Sigmoid colon (tissue), 7 donors: ENCODE measurements at places on chromosomes 12 and 14. TPM values are rescaled to one million over a fixed set of nuclear protein-coding genes. Genes with fewer than 3 reads are reported as not detected.
A peak's percentile ranks its signal among the peaks of the same experiment; 100 is the strongest.

SLC5A8 gene
- not detected for total RNA-seq

TDRD9 gene
- 4.6 TPM for total RNA-seq

CDKL1 gene
- 59.0 TPM for total RNA-seq

RNFT2 gene
- 1.1 TPM for total RNA-seq

DPF3 gene
- 0.28 TPM for total RNA-seq

ACOT6 gene
- total RNA-seq = not detected

TAS2R42 gene
- not detected for total RNA-seq

IL31 gene
- total RNA-seq = not detected

ADAM20 gene
- total RNA-seq = 1.4 TPM

KCNC2 gene
- total RNA-seq = 0.71 TPM

ESR2 gene
- total RNA-seq = 0.16 TPM

PRB2 gene
- not detected for total RNA-seq

DNA sequence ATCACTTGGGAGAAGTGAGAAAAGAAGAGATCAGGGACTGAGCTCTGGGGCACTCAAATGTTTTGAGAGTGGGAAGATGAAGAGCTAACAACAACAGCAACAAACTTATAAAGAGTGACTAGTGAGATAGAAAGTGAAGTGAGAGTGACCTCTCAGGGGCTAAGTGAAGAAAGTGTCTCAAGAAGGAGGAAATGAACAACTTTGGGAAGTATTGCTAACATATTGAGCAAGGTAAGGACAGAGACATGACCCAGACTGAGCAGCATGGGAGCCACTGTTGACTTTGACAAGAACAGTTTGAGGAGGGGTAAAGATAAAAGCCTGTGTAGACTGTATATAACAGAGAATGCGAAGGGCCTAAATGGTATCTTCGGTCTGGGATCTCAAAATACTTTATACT, 155.1 kb upstream of the BTG1 start:
- DNase-seq = no peak
- no peaks in the 10 kb centered on the region for H3K36me3 ChIP-seq

DNA sequence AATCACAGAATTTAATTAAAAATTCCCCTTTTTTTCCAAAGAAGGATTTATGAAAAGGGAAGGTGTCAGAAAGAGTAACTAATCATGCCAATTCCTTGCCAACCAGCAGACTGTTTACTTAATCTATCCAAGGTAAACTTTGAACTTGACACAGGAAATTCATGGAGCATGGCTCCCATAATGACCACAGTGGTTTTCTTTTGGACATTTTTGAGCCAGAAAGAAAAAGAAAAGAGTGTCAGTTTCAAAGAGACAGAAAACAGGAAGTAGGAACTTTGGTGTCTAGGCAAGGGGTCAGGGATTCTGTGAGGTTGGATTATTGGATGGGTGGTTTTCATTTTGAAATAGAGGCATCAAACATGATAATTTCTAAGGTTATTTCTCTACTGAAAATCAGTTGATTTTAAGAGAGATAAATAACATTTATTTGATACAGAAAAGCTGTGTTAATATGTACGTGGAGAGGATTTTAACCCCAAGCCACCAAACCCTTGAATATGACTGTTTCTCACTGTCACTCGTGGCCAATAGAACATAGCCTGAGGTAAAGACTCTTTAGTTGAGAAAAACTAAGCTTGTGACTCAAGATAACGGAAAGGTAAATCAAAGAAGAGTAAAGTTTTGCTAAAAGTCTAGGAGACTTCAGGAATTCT, 196.1 kb downstream of the TTC6 start:
- H3K27me3 ChIP-seq = no peaks in the 10 kb centered on the region
- H3K4me1 ChIP-seq = no peaks in the 10 kb centered on the region
- no peak for DNase-seq
- no peak overlapping the region for H3K4me3 ChIP-seq

- H3K36me3 ChIP-seq = no peaks in the 10 kb centered on the region
- DNase-seq = no peak
- no peak overlapping the region for H3K27ac ChIP-seq
Measured at GRCh38 chr14:35355981-35356841, 48.3 kb downstream of the NFKBIA start.

DNA sequence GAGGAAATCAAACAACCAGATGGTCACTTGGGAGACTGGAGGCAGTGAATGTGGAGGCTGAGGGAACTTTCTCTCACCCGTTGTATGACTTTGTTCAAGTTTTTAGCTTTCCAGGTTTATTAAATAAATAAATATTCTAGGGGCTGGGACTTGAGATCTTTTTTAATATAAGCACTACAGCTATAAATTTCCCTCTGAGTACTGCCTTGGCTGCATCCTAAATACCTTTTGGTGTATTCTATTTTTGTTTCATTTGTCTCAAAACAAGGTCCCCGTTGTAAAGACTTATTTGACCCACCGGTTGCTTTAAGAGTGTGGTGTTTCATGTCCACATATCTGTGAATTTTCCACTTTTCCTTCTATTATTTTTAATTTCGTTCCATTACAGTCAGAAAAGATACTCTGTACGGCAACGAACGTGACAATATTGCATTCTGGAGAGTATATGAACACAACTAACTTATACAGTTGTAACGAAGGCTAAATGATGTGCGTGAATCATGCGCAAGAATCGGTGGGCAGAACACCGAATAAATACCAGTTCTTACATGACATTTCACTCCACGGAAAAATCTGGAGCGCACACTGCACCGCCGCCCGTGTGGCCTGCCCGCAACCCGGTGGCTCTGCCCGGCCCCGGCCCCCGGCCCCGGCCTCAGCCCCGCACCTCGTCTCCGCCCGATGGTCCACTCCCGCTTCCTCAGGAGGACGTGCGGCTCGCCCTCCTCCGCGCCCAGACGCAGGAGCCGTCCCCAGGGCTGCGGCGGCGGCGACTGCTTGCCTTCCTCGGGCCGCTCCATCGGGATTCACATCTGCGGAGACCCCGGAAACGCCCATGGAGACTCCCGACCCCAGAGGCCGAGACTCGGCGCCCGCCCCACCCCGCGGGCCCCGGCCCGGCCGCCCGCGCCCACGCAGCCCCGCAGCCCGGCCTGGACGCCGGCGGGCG, 602 bp downstream of the CHFR start:
- no peaks in the 10 kb centered on the region for H3K36me3 ChIP-seq
- peak; percentile 70 for DNase-seq
- no peaks in the 10 kb centered on the region for H3K27me3 ChIP-seq
- H3K4me3 ChIP-seq = peak overlapping the region; percentile 91
- no peaks in the 10 kb centered on the region for H3K4me1 ChIP-seq

GRCh38 chr14:86481104-86481503, 951.2 kb downstream of the FLRT2 start:
- no peaks in the 10 kb centered on the region for H3K36me3 ChIP-seq
- no peaks in the 10 kb centered on the region for H3K27me3 ChIP-seq
- no peaks in the 10 kb centered on the region for H3K4me1 ChIP-seq
- no peak for DNase-seq
- H3K27ac ChIP-seq = no peak overlapping the region

GRCh38 chr12:94048757-94049156, 99.6 kb upstream of the PLXNC1 start:
- H3K4me3 ChIP-seq = no peak overlapping the region
- peaks cover 22% of the 10 kb centered on the region for H3K4me1 ChIP-seq
- no peaks in the 10 kb centered on the region for H3K36me3 ChIP-seq
- no peak overlapping the region for H3K27ac ChIP-seq
- no peaks in the 10 kb centered on the region for H3K27me3 ChIP-seq
- DNase-seq = no peak

GRCh38 chr12:106249411-106250135, 1.8 kb upstream of the CKAP4 start:
- no peaks in the 10 kb centered on the region for H3K36me3 ChIP-seq
- no peak overlapping the region for H3K4me3 ChIP-seq
- peaks cover 30% of the 10 kb centered on the region for H3K4me1 ChIP-seq

DNA sequence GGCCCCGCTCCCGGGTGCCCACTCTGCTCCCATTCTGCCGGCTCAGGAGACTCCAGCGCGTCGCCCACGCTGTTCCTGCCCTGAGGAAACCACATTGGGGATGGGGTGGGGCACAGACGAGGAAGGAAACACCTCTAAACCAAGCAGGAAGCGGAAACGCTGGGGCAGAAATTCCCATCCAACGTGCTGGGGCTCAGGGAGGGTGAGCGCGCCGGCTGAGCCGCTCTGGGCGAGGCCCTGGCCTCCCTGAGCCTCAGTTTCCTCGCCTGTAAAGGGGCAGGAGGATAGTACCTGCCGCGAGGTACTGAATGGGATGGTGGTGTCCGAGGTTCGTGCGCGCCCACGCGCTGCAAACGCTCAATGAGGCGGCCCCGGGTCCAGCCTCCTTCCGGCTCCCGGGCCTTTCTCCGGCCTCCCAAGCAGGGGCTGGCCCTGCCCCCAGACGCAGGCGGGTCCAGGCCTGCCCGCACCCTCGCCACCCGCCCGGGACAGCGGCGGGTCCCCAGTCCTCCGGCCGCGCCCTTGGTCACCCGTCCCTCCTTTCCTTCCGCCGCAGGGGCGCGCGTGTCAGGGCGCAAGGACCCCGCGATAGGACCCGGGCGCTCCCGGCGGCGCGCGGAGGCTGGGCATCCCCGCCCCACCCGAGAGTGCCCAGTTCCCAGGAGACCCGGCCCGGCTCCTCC, 673 bp downstream of the BEGAIN start:
- peaks cover 9% of the 10 kb centered on the region for H3K4me1 ChIP-seq
- DNase-seq = peak; percentile 54
- H3K27ac ChIP-seq = no peak overlapping the region
- H3K27me3 ChIP-seq = peaks cover 52% of the 10 kb centered on the region
- H3K4me3 ChIP-seq = peak overlapping the region; percentile 44
- H3K36me3 ChIP-seq = no peaks in the 10 kb centered on the region

GRCh38 chr14:60175255-60175902, 10.2 kb upstream of the DHRS7 start:
- DNase-seq = no peak
- no peaks in the 10 kb centered on the region for H3K27me3 ChIP-seq
- no peaks in the 10 kb centered on the region for H3K36me3 ChIP-seq
- H3K4me1 ChIP-seq = no peaks in the 10 kb centered on the region
- H3K4me3 ChIP-seq = no peak overlapping the region

DNA sequence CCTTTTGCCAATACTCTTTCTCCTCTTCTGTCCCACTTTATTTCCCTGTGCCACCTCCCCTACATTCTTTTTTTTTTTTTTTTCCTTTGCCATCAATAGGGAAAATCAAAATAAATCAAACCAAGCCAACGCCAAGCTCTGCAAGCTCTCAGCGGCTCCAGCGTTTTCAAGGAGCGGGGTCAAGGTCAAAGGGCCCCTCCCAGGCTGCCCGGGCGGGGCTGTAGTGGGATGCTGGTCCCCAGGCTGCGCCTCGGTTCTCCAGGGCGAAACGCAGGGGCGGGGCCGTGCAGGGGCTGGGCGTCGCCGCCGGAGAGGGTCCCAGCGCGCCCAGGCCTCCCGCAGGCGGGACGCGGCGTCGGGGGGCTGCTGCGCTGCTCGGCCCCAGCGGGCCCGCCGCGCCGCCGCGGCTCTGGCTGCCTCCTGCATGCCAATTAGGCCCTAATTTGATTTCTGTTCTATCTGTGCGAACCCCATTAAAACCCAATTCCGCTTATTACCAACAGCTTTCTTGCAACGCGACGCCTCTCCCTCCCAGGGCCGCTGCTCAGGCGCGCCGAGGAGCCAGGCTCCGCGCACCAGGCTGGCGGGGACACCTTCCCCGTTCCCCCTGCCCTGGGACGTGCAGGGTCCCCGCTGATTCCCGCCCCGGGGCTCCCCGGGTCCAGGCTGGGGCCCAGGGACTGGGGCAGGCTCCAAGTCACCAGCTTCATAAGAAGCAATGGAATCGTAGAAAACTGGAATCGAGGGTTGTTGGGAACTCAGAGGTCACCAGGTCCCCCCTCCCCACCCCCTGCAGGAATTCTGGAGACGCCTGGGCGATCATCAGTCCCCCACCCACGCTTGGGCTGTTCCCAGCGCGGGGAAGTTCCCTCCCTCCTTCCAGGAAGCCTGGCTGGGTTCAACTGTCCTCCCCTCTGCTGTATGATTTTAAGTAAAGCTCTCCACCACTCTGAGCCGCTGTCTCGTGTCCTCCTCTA, 50.7 kb upstream of the MAP1LC3B2 start:
- peak overlapping the region; percentile 63 for H3K27ac ChIP-seq
- H3K36me3 ChIP-seq = no peaks in the 10 kb centered on the region
- peak overlapping the region; percentile 19 for H3K4me3 ChIP-seq

- peaks cover 37% of the 10 kb centered on the region for H3K4me1 ChIP-seq
- H3K4me3 ChIP-seq = no peak overlapping the region
- H3K36me3 ChIP-seq = no peaks in the 10 kb centered on the region
- peak overlapping the region; percentile 91 for H3K27ac ChIP-seq
- DNase-seq = no peak
- no peaks in the 10 kb centered on the region for H3K27me3 ChIP-seq
Measured at GRCh38 chr14:90757452-90757851, 58.8 kb downstream of the TTC7B start.

GRCh38 chr12:106934277-106934676, 21.4 kb upstream of the TMEM263 start:
- no peaks in the 10 kb centered on the region for H3K36me3 ChIP-seq
- no peak overlapping the region for H3K27ac ChIP-seq
- H3K27me3 ChIP-seq = no peaks in the 10 kb centered on the region
- H3K4me3 ChIP-seq = no peak overlapping the region
- no peak for DNase-seq

DNA sequence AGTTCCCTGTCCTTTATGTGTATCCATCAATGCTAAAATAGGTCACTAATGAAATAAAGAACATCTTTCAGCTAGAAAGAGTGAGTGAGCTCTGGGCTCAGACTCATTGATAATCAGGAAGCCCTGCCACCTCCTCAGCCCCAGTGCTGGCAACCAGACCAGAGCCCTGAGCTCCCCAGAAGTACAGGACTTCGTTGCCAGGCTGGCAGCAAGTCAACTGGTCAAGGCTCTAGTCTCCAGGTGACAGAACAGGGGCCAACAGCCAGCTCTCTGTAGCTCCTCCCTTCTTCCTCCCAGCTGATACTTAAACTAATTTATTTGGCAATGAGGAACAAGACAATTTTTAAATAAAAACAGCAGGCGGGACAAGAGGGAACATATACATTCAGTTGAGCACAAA, 145.3 kb downstream of the EGLN3 start:
- peaks cover 8% of the 10 kb centered on the region for H3K27me3 ChIP-seq
- no peak for DNase-seq
- H3K36me3 ChIP-seq = no peaks in the 10 kb centered on the region
- no peak overlapping the region for H3K4me3 ChIP-seq
- no peak overlapping the region for H3K27ac ChIP-seq
- no peaks in the 10 kb centered on the region for H3K4me1 ChIP-seq

DNA sequence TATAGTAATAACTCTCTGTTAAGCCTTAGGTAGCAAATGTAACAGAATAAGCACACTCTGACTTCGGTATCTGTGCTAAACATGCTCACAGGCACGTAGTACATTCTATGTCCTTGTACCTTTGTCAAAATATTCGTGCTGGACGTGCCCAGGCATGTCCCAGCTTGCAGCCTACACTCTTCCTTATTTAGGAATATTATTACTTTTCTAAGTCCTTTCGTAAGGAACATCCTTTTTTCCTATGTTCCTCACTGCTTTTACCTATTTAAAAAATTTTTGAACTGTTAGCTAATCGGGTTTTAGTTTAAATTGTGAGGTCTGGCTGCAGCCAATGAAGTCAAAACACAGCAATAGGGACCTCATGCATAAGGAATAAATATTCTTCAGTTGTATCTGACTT, 24.1 kb upstream of the UBC start:
- H3K27ac ChIP-seq = peak overlapping the region; percentile 84
- H3K4me1 ChIP-seq = peaks cover 30% of the 10 kb centered on the region
- no peaks in the 10 kb centered on the region for H3K27me3 ChIP-seq
- DNase-seq = no peak
